ENCODE measurements at places on chromosomes 5 and 9.

- DNase-seq, result no peak
These were observed 18.9 kb downstream of the TTC23L start for GRCh38 chr5:34857894-34858293.

DNA sequence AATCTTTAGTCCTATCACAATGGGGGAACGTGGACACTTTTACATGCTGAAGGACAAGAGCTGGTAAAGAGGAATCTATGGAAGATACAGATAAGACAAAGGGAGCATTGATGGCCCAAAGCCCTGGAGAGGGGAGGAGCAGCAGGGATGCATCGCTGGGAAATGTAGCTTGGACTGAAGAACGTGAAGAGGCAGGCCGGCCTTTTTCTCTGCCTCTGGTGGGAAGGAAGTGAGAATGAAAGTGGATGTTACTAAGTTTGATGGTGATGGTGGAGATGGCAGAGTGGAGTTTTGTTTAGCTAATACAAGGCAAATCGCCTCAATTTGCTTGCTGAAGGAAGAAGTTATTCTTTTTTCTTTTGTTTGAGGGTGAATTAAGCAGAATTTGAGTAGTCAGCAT is 124.6 kb upstream of the TAF11L2 start:
- DNase-seq, result no peak

DNA sequence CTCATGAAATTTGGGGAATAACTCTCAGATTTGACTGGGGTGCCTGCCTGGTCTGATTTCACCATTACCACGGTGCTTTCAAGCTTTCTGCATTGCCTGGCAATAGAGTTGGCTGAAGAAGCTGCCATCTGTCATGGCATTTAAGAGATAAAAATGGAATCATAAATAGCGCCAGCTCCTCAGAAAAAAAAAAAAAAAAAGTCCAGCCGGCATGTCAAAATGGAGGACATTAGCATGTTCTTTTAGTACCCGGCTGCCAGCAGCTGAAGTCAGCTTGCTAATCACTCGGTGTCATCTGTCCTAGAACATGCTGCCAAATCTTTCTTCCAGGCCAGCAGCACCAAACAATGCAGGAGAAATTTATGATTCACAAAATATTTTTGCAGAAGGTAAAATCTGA is 57.7 kb upstream of the CER1 start:
- no peak for DNase-seq

GRCh38 chr5:154321546-154321945 is 124.3 kb upstream of the SAP30L start:
- DNase-seq, result no peak

- DNase-seq, result no peak
These were observed 493.7 kb downstream of the ZNF608 start for GRCh38 chr5:124252747-124253146.

- no peak for DNase-seq
These were observed 199.9 kb upstream of the CDKN2B start for GRCh38 chr9:22208846-22209585.

GRCh38 chr5:155554500-155554899 is 540.9 kb downstream of the KIF4B start:
- no peak for DNase-seq

GRCh38 chr9:35690614-35691333 is 1.0 kb upstream of the TPM2 start:
- DNase-seq, result no peak

DNA sequence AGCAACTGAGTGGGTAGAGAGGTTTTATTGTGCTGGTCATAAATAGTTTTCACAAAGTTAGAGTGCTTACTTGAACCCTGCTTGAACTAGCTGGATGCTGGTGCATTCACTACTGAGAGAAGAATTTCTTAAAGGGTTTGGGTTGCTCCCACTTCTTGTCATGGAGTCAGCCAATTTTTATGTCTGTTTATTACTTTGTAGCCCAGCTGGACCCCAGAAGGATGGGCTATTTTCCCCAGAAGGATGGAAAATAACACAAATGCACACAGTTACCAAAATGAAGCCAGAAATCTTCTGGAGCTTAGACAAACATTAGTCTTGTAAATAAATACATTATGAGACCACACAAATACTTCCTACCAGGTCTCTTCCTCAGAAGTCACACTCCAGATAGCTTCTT is 480.8 kb upstream of the TNC start:
- no peak for DNase-seq

DNA sequence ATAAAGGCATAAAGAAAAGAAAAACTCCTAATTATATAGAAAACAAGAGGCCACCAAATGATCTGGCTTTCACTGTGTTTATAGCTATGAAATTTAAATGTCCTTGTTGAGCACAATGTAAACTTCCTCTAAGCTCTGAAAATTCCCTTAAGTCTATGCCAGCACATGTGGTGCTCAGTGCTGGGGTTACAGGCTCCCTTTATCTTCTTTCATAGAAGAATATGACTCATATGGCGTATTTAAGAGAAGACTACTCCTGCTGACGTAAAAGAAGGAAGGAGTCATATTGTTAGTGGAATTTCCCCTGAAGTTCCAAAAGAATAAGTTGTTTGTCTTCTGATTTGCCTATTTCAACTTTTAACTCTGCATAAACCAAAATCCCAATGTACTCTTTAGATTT is 30.4 kb downstream of the RNF145 start:
- DNase-seq, result no peak

DNA sequence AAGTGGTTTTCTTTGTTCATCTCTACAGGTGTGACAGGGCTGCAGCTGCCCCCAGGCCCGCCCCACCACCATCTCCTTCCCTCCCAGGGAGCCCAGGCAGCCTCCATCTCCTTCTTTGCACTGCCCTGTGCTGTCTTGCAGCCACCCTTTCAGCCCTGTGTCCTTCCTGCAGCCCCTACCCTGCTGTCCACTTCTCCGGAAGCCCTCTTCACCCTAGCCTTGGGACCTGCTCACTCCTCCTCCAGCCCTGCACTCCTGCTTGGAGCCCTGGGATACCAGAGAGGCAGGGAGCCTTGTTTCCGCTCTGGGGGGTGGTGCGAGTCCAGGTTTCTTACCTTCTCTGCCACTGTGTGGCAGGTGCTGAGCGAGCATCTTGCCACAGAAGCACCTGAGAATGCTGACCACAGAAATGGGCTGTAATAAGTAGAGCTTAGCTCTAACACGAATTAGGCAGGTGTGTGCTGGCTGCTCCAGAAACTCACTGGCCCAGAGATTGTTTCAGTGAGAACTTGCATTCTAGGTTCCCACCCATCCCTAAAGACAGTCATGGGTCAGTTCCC is 51.3 kb upstream of the GADD45G start:
- no peak for DNase-seq

DNA sequence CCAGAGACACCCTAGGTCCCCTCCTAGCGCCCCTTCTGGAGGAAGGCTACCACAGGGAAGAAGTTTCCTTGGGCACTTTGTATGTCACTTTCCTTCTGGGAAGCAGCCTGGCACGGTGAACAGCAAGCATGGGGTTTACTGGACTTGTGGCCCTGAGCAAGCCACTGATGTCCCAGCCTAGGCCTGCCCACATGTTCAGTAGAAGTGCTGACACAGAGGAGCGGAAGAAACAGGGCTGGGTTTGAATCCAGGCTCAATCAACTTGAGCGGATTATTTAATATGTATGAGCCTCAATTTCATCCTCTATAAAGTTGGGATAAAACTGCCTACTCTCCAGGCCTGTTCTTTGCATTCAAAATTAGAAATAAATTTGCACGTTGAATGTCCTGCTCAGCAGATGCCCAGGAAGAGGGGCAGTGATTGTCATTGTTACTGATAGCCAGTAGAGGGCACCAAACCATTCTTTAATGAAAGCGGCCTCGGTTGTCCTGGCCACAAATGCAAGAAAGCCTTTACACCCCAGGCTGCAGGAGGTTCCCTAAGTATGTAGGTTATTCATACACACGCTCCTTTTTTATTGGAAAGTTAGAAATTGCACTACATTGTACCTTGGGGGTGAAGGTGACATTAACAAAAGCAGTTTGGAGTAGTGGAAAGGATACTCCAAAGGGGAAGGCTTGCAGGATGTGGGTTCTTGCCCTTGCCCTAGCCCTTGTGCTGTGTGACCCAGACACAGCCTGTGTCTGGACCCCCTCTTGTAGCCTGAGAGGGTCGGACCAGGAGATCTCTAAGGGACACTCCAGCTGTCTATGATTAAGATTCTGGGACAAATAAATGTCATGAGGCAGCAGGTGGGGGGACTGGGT is 13.4 kb upstream of the XPA start:
- DNase-seq, result no peak

DNA sequence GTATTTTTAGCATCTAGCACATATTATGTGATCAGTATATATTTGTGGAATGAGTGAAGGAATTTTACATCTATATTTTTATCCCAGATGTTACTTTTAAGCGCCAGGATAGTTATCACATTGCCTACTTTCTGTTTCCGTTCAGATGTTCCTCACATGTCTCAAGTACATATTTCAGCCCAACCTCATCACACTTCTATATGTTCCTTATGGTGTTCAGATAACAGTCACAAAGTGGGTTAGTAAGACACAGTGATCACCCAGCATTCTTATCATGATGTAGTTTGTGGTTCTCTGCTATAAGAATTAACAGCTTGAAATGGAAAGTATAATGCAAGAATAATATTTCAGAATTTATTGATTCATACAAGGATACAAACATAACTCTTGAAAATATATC is 170.0 kb upstream of the RASA1 start:
- DNase-seq, result no peak

GRCh38 chr5:173053041-173053440 is 3.1 kb upstream of the CREBRF start:
- no peak for DNase-seq

DNA sequence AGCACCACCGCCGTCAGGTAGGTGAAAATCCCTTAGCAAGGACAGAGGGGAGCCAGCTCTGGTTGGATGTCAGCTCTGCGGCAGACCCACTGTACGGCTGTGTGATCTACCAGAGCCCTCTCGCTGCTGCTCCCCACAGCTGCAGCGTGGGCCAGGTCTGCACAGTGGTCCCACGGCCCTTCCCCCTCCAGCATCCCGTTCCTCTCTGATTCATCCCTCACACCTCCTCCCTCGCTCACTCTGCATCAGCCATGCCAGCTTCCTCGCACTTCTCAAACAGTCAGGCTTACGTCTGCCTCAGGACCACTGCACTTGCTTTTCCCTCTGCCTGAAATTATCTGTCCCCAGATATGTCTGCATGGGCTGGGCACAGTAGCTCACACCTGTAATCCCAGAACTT is 26.6 kb upstream of the CFAP157 start:
- DNase-seq, result no peak

DNA sequence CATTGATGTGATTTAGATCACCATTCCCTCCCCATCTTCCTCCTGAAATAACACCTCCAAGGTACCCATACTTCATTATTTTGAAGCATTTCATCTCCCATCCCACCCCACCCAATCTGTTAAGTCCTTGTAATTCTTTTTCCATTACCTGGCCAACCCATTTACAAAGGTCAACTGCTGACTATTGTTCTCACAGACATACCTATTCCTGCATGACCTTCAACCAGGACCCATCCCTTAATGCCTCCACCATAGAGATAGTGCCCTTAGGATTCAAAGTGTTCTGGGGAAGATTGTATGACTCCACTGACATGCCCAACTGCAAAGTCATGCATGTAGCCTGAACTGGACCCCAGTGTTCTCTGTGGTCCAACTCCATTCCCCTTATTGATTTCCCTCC is 91.2 kb downstream of the NLN start:
- DNase-seq, result no peak

- no peak for DNase-seq
These were observed 245.0 kb downstream of the PSAT1 start for GRCh38 chr9:78541868-78542443.

DNA sequence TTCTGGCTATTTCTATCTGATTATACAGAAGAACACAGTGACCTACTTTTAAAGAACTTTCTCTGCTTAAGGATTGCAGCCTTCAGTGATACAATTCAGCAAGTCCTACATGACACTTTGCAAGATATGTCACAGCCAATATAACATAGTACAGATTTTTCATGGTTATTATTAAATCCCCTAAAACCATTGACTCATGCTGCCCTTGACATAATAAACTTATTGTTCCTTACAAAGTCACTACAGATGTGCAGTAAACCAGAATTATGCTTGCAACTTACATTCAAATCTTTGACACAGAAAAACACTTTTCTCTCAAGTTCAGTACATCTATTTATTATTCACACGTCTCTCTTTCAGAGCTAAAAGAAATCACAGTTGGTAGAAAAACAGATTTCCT is 1136.3 kb upstream of the ACO1 start:
- no peak for DNase-seq

DNA sequence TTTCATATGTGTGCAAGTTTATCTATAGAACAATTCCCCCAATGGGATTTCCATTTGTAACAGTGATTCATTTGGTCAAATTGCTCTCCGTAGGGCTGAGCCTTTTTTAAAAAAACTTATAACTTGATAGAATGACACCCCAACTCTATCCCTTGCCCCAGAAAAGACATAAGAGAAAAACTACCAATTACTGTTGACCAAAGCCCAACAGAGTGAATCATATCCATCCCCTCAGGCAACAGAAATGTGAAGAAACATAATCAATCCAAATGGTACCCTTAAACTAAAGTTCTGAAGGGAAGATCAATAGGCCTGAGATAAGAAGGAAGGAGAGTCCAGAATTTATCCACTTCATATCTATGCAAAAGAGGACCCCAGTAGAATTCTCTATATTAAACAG is 17.8 kb downstream of the TICAM2 start:
- DNase-seq, result no peak

DNA sequence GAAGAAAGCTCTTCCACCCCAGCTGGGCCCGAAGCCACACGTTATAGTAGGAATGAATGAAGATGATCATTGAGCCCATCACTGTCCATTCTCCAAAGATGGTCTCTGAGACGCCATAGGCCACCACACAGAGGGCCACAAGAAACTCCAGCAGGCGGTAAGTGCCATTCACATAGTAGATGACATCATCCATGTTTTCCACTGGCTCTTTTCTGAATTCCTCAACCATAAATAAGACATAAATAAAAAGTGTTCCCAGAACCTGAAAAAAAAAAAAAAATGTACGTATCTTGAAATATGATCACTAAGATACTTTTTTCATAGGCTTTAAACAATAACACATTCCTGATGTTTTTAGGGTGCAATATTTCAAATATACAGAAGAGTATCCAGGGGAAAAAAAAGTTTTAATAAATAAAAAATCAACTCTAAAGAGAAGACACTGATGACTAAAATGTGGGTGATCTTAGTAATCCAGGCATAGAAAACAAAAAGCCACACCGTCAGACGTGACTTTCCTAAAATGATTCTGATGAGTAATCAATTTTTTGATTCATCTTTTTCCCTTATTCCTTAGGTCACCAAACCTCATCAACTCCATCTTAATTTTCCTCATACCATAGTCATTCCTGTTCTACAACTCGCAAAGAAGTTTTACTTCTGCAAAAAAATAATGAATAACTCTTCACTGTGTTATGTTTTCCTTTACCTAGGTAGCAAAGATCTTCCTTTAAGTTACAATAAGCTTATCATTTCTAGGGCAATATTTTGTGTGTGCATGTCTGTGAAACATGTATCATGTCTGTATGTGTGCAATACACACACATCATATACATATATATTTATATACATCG is 47.8 kb downstream of the RNF145 start:
- DNase-seq, result no peak

GRCh38 chr9:534886-535285 is 306.6 kb upstream of the DMRT1 start:
- DNase-seq, result no peak

GRCh38 chr5:18461766-18462165 is 827.5 kb downstream of the TAF11L14 start:
- DNase-seq, result no peak

Data from stimulated activated CD8-positive, alpha-beta memory T cell treated with anti-CD3 and anti-CD28 coated beads, Interleukin-2, amount 100 ng/mL, for 1 hour (primary cell).